ENCODE measurements at places on chromosomes 16 and 17.
A peak's percentile ranks its signal among the peaks of the same experiment; 100 is the strongest.

DNA sequence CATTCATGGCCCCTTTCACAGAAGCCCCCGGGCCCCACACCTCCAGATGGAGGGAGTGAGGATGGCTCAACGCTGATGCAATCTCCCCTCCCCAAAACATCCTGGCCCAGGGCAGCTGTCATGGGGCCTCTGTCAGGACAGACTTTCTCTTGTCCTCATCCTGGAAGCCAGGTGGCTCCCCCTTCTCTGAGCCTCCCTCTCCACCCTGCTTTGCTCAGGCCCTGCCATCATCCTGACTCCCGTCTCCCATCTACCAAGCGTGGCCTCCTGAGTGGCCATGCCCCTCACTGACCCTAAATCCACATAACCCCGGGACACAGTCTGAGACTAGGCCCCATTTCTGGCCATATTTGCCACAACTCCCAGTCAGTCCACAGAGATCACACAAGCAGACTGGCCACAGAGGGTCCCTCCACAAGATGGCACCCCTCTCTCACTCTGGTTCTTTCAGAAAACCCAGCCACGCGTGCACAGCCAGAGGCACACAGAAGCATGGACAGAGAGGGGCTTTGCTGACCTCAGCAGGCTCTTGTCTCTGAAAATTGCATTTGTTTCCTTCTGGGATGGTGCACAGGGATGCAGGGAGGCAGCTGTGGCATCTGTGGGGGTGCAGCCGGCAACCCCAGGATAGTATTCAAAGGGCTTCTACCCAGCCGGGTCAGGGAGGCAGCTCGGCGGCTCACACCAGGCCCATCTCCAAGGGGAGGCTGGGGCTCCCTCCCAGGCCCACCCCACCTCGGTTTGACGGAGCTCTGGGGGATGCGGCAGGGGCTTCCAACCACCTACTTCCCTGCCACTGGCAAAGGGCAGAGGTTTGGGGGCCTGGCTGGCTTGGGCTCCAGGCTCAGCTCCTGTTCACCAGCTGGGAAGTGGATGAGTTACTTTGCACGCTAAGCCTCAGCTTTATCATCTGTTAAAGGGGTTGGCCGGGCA is 16.9 kb downstream of the DOC2B start:
- DNase-seq = no peak

GRCh38 chr17:73952480-73953205 is 250.8 kb upstream of the RPL38 start:
- no peak for DNase-seq

GRCh38 chr17:73991260-73991659 is 212.2 kb upstream of the RPL38 start:
- no peak for DNase-seq

DNA sequence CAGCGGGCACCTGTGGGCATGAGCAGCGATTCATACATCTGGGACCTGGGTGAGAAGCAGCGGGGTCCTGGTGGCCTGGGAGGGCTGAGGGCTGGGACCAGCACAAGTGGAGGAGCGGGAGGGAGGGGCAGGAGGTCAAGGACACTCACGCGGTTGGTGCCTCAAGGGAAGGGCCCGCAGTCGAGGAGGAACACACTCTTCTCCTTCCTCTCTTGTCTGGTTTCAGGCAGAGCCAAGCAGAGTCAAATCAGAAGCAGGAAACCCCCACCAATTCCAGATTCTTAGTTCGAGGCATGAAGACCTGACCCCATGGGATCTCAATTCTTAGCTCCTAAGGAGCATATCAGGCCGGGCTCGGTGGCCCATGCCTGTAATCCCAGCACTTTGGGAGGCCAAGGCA is 15.7 kb downstream of the DNAI2 start:
- no peak for DNase-seq

DNA sequence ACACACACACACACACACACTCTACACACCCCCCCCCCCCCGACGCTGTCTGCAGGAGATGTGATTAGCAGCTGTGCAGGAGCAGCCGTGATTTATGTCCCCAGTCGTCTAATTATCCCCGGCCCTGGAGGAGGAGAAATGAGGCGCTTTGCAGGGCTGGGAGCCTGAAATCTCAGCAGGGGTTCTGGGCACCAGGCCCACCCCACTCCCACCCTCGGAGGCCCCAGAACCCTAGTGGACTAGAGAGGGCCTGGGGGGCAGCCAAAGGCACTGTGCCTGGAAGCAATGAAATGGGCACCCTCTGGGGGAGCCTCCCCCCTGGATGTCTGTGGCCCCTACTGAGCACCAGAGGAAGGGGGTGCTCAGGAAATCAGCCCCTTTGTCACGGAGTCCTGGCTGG is 134.2 kb upstream of the CIBAR2 start:
- DNase-seq = no peak

DNA sequence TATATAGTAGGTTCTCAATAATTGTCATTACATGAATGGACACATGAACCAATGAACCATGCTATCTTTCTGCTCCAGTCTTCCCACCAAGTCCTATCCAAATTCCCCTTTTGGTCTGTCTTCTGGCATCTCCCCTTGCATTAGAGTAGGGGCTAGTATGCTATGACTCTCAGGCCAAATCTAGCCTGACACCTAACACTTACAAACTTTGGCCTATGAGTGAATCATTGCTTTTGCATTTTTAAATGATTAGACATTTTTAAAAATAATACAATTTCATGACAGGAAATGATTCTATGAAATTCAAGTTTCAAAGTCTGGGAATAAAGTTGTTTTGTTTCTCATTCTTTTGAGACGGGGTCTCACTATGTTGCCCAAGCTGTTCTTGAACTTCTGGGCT is 102.5 kb upstream of the MAF start:
- no peak for DNase-seq

- no peak for DNase-seq
These were observed 1.0 kb downstream of the RHBDL3 start for GRCh38 chr17:32266389-32267301.

- no peak for DNase-seq
These were observed 310.7 kb upstream of the CCL2 start for GRCh38 chr17:33944412-33944811.

DNA sequence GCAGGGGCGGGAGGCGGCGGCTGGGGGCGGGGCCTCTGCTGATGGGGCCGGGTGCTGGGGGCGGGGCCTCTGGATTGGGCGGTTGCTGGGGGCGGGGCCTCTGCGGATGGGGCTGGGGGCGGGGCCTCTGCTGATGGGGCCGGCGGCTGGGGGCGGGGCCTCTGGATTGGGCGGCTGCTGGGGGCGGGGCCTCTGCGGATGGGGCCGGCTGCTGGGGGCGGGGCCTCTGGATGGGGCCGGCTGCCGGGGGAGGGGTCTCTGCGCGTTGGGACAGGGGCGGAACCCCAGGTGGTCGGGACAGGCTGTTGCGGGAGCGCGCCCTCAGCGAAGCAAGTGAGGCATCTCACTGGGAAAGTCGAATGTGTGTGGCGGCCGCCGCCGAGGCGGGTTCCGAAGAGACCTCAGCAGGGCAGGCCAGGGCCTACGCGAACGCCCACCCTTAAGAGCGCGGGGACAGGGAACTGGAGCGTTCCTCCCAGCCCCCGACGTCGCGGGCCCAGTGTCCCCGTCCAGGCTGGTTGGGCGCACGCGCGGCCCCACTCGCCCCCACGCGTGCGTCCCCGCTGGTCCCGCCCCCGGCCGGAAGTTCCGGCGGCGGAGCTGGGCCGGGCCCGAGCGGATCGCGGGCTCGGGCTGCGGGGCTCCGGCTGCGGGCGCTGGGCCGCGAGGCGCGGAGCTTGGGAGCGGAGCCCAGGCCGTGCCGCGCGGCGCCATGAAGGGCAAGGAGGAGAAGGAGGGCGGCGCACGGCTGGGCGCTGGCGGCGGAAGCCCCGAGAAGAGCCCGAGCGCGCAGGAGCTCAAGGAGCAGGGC is at the start of gene STUB1:
Gene STUB1, plus strand, starts transcription at position 597 of the 811 bp plus-strand sequence. Its CDS starts 116 bp downstream, at position 713.
- DNase-seq = peak; percentile 69

- no peak for DNase-seq
These were observed 58.3 kb downstream of the USP32 start for GRCh38 chr17:60333628-60334031.

DNA sequence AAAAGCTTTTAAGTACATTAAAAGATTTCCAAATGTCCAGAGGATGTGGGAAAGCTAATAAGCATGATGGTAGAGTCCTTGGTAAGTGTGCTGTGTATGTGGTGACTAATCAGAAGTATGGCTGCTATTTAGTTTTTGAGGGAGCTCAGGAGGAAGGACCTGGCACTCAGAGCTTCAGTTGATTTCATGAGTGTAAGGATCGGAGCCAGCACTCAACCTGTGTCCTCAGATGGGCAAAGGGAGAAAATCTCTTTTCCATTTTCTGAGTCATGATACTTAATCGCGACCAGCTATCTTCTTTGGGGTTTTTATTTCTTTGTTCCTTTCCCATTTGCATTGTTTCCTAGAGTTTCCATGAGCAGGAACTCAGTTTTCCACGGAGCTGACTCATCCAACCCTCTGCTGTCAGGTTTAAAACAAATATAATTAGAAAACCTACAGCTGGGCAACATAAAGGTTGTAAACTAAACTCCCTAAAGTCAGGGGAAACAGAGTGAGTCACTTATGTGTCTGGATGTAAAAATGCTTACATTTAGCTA is 125.4 kb downstream of the MAP2K6 start:
- DNase-seq = no peak

DNA sequence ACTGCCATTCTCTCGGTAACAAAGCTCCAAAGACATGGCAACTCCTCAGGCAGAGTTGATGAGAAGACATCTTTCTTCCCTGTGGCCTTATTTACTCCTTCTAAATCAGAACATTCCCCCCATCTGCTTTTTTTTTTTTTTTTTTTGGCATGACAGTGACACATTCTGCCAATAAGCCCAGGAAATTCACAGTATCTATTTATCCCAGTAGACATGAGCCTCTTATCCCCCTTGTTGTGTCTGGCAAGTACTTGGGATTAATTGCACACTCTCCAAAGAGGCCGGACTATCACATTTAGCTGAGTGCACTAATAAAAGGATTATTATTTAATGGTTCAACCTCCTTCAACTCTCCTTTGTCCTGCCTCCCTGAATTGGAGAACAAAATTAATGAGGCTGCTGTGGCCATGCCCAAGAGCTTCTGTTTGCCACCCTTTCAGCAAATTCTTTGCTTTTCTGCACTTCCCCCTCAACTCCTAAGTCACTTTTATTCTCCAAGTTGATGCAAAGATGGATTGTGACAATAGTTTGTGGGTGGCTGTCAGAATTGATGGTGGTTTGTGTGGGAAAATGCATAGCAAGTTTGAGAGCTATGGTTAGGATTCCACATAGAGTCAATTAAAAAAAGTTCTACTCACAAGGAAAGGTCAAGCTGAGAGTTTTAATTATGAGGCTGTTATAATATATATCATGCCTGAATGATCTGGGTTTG is 47.2 kb downstream of the GPR139 start:
- DNase-seq = no peak

DNA sequence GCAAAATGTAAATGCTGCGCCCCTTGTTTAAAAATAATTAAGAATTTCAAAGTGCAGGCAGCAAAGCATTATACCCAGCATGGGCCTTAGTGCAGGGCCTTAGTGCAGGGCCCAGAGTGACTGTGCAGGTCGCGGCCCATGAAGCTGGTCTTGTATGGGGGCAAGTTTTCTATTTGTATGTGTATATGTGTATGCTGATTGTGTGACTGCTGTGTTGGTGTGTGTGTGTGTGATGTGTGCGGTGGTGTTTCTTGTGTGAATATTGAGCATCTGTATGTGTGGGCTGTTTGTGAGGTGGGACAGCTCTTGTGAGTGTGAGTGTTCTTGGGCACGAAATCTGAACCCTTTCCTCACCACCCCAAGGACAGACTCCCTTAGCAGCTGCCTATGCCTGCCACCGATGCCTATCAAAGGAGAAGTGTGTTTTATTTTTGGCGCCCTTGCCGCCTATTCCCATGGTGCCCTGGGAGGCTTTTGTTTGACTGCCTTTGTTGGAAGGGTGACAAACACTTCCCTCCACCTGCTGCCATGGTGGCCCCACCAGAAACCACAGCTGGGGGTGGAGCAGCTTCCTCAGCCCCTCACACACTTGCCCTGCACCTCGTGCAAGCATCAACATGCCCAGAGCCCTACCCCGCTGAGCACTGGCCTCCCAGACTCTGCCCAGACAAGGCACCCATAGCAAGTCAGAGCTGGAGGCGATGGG is 18.0 kb downstream of the CCR7 start:
- DNase-seq = no peak

GRCh38 chr16:72397876-72398275 is 225.9 kb upstream of the PMFBP1 start:
- DNase-seq = no peak

DNA sequence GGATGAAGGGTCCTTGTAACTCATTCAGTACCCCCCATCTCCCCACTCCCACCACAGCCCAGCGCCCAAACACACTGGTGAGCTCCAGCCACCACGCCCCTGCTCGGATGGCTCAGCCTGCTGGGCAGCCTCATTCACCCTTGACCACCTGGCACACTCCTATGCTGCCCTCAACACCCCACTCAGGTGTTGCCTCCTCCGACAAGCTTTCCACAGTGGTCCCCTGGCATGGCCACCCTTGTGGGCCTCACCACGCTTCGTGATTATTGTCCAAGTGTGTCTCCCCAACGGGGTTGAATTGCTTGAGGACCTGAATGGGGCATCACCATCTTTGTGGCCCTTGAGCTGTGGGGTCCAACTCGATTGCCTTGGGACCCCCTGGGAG is 12.0 kb upstream of the DOC2B start:
- no peak for DNase-seq

DNA sequence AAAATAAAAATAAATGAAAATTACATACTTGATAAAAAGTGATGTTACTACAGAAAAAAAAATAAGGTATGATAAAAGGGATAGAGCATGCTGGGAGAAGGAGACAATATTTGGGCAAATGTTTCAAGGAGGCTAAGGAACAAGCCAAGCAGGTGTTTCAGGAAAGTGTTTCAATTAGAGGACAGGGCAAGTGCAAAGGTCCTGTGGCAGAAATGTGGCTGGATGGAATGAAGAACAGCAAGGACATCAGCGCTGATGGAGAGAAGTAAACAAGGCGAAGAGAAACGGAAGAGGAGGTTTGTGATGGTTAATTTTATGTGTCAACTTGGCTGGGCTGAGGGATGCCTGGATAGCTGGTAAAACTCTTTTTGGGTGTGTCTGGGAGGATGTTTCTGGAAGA is 331.2 kb upstream of the C16orf82 start:
- no peak for DNase-seq

DNA sequence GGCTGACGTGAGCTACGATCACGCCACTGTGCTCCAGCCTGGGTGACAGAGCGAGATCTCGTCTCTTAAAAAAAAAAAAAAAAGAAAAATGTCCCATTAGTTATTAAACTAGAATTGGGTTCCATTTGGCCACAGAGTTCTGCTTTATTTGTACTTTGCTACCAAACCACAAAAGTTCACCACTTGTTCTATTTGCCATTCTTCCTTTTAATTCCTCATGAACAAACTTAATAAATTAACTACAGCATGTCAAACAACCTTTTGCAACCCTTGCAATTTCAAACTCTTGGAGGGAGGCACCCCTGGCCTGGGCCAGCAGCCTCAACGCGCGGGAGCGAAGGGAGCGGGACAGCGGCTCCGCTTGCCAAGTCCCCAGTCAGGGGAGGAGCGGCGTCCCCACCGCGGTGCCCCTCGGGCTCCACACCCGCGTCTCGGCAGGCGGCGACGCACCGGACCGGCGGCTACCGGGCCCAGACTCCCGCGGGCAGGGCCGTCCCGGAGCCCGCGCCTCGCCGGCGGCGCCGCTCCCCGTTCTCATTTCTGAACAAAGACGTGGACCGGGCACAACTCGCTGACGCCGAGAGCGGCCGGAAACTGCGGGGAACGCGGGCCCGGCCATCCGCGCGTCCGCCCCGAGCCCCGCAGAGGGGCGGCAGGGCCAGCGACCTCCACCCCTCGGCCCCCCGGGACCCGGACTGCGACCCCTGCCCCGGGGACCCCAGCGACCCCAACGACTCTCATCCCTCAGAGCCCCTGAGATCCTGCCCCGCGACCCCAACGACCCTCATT is 775 bp downstream of the CYTH1 start:
- DNase-seq = no peak

All from left renal cortex interstitium (tissue), 4 donors.